ENCODE measurements at places on chromosomes 1 and 21.
A peak's percentile ranks its signal among the peaks of the same experiment; 100 is the strongest.

- DNase-seq = no peak
Observed at GRCh38 chr21:41504030-41504429, 3.9 kb downstream of the TMPRSS2 start.

DNA sequence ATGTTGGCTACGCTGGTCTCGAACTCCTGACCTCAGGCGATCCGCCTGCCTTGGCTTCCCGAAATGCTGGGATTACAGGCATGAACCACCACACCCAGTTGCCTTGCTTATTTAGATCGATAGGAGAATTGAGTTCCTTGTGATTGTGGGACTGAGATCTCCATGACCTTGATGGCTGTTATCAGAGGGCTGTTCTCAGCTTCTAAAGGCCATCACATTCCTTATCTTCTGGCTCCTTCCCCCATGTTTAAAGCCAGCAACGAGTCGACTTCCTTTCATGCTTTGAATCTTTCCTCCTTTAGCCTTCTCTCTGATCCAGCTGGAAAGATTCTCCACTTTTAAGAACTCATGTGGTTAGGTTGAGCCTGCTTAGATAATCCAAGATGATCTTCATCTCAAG lies 38.0 kb downstream of the CTH start:
- no peak for DNase-seq

DNA sequence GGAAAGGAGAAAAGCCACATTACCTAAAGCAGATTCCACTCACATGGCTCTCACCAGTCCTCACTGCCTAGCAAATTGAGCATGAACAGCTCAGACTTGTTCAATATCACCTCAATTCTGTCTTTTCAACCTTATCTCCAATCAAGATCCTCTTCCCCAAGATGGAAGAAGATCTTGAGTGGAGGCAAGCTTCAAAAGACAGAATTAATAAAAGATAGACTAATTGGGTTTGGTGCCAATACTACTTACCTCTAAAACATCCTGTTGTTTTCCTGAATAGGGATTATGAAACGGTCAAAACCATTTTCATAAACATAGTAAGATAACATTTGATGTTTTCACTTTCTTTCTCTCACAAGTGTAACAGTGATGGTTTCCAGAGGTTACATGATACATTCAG lies 349.2 kb upstream of the PLD5 start:
- DNase-seq = no peak

GRCh38 chr1:175287849-175288248 lies 95.3 kb upstream of the KIAA0040 start:
- DNase-seq = no peak

- DNase-seq = peak; percentile 54
Observed at GRCh38 chr1:235207209-235207565, 46.1 kb upstream of the RBM34 start.

- no peak for DNase-seq
Observed at GRCh38 chr1:15523104-15524020, 653 bp downstream of the CASP9 start.

DNA sequence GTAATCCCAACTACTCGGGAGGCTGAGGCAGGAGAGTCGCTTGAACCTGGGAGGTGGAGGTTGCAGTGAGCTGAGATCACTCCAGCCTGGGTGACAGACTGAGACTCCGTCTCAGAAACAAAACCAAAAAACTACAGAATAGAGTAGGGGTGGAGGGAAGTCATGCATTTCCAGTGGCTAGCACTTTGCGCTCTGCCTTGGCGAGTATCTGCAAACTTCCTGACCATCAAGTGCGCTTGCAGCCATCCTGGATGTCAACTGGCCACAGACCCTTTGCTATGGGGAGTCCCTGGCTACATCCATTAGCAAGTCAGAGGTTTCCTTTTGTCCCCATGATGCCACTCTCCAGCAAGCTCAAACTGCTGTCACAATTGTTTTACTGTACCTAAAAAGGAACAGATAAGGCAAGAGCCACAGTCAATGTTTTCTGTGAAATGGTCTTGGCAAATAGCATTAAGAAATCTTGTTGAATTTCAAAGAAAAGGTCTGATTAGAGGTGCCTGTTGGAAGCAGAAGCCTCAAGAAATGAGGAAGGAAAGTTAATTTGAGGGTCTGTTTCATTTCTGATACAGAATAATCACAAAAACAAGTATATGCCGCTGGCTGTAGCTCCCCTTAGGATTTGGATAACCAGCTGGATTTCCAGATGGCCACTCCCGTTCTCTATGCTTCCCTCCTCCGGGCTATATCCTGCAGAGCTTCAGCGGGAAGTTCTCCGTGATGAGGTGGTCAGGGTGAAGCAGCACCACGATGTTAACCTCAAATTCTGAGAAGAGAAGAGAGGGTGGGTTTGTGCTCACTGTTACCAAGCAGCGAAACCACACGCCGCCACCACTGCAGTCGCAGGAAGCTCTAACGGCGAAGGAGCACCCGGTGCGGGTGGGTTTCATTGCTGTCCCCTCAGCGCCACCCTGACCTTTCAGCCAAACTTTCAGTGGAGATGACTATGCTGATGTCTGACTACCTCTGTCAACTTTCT lies 42.0 kb downstream of the VPS26C start:
- peak; percentile 80 for DNase-seq

DNA sequence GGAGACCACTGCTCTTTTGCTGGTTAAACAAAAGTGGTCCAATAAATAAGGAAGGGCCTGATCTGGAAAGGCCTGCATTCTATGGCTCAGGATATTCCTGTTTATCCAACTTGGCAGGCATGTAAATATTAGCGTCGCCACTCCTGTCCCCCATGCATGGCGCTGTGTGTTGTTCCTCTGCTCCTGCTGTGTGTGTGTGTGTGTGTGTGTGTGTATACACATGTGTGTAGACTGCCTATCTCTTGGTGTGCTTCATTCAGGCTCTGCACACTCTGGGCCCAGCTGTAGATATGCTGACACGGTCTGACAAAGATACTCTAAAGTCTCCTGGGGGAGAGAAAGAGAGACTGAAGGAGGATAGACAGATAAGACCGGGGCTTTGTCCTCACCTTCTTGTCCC lies 6.8 kb downstream of the LMOD1 start:
- no peak for DNase-seq

GRCh38 chr1:62901650-62902049 lies 117.7 kb downstream of the ATG4C start:
- no peak for DNase-seq

DNA sequence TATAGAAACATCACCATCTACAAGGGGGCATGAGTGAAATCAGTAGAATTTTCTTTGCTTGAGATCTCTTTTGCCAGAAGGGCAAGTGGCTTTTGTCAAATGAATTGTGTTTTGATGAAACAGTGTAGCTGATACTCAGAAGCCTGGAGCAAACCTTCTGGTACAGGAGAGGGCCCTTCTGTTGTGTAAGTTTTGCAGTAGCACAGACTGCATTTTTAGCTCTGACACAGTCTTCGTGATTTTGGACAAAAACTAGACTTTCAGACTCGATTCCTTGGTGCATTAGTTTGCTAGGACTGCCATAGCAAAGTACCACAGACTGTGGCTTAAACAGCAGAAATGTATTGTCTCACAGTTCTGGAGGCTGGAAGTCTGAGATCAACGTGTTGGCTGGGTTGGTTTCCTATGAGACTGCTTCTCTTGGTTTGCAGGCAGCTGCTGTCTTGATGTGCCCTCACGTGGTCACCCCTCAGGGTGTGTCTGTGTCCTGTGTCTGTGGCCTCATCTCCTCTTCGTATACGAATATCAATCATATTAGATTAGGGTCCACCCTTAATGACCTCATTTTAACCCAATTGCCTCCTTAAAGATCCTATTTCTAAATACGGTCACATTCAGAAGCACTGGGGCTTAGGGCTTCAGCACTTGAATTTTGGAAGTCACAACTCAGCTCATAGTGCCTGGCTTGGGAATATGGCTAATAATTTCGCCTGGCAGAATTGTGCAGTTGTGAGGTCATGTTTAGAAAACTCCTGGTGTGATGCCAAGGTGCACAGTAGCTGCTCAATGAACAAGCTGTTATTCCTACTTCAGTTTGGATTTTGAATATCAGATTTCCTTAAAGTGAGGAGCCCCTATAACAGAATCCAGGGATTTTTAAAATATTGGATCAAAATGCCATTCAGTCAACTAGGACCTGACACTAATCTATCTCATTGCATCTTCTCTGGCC lies 21.2 kb upstream of the DISC1 start:
- no peak for DNase-seq

GRCh38 chr1:41919764-41920397 lies 1.2 kb upstream of the HIVEP3 start:
- DNase-seq = peak; percentile 85

DNA sequence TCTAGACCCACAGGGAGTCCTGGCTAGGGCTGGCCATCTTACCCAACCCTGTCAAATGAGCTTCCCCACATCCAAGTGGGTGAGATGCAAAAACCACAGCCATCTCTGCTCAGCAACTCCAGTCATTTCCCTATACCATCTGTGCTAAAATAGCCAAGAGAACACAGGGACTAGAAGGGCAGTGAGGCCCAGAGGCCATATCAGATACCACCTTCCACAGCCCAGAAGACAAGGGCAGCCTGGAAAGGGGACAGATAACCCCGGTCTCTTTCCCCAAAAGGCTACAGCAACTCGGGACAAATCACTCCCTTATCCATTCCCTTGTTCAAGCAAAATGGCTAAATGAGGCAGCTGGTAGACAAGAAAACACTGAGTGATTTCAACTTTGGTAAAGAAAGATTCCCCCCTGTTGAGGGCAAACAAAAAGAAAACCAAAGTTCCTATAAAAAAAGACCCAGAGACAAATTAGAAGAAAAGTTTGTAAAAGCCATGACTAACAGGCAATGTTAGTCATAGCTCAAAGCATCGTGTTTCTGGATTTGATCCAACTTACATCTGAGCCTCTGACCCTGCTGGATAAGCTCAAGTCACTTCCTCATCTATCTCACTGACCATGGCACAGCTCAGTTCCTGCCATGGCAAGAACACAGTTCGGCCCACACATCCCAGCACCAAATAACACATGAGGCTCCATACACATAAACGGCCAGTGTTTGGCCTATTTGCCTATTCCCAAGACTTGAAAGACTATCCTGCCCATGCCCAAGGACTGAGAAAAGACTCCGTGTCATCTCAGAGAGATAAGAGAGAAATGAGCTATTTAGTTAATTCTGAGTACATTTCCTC lies 3.1 kb downstream of the LAMB3 start:
- no peak for DNase-seq

DNA sequence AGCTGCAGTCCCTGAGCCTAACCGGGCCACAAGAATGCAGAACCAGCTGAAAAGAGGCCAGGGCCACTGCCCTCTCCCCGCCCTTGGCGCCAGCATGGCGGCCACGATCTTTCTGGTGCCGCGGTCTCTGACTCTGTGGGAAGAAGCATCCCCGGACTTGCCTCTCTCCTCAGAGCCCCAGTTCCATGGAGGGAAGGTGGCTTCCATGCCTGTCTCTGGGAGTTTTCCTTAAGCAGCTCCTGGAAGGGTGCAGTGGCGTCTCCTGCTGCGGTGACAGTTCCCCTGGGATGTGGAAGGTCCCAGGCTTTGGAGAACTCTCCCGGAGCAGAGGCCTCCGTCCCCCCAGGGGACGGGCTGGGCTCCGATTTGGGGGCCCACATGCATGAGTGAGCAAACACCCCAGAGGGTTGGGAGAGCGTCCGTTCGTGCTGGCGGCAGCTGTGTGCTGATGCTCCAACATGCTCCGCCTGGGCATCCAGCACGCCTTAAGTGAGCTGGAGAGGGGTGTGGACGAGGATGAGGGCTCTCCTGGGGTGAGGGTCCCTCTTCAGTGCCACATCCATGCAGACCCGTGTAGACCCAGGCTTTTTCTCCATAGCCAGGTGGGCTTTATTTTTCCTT lies 109.8 kb upstream of the COL6A1 start:
- no peak for DNase-seq

DNA sequence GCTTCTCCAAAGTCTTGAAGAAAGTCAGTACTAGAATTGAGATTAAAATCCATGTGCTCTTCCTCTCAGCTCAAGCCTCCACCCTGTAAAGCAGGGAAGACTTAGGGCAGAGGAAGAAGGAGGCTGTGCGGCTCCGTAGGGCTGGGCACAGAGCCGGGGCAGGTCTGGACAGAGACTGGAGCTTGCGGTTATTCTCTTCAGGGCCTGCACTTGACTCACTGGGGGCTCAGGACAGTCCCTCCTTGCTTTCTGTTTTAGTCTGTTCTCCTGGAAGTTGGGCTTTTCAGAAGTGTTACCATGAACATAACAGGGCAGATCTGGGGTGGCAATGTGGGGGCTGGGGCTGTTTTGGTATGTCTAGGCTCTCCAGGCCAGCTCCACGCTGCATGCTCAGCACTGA lies 21.6 kb upstream of the TRABD2B start:
- no peak for DNase-seq

- no peak for DNase-seq
Observed at GRCh38 chr1:212281590-212281989, 3.6 kb upstream of the PPP2R5A start.

- DNase-seq = no peak
Observed at GRCh38 chr1:185404291-185404690, 87.2 kb upstream of the IVNS1ABP start.

- no peak for DNase-seq
Observed at GRCh38 chr1:92575123-92575522, 88.4 kb upstream of the GFI1 start.

DNA sequence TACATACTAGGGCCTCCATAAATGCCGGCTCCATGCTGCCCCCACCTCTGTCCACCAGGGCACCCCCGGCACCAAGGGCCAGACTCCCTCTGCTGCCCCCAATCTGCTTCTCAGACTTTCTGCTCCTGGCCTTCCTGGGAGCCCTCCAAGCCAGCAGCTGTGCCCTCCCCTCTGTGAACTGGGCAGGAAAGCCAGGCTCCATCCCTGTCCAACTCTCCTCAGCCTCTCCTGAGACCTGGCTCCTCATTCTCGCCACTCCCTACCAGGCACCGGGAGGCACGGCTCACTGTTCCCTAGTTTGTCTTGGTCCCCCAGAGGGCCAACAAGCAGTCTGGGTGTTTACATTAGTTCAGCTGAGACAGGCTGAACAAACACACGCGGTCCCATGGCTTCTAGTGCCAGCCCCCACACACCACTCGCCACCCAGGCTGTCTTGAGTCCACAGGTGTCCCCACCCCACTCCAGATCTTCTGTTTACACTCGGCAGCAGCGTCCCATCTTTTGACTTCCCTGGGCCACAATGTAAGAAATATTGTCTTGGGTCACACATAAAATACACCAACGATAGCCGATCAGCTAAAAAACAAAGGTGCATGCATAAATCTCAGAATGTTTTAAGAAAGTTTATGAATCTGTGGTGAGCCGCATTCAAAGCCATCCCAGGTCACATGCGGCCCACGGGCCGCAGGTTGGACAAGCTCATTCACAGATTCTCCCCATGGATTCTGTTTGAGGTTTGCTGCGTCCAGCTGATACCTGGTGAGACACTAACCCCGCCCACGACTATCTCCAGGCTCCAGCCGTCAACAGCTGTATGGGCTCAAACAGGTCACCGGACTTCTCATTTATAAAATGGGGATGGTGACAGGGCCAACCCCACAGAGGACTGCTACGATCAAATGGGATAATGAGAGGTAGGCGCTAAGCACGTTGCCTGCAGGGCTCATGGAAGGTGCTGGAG lies 29.5 kb upstream of the ECE1 start:
- no peak for DNase-seq
